ENCODE measurements at places on chromosomes 12 and 14.

DNA sequence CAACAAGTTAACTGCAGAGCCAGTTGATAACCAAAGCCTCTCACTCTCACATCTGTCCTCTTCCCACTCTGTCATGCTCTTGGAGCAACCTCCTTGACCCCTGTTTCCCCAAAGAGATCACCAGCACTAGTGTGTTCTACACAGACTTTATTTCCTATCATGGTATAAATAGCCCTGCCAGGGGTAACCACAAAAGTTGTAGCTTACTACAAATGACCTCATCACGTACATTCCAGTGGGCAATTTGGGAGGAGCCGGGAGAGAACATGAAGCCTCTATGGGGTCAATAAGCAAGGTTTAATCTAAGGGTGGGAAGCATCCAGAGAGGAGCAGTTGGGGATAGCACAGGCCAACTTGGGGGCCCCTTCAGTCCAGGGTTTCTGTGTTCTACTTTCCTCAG is 186.5 kb downstream of the KCNA5 start:
- DNase-seq = no peak

- no peak for DNase-seq
Observed at GRCh38 chr12:98951406-98951805, 306.3 kb downstream of the APAF1 start.

DNA sequence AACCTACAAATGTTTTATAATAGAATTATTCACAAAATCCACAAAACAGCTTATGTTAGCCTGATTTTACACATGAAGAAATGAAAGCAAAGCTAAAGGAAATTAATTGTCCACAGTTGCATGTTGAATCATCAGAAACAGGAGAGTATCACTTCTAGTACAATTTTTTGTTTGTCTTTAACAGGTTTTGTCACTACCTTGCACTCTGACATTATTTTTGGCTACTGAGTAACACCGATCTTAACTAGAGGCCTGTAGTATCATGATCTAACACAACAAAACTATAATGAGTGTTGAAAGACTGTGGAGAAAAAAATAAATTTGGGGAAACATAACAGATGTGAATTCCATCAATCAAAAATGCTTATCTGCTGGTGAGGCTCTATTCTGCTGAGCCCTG is 60.1 kb downstream of the TAOK3 start:
- no peak for DNase-seq

DNA sequence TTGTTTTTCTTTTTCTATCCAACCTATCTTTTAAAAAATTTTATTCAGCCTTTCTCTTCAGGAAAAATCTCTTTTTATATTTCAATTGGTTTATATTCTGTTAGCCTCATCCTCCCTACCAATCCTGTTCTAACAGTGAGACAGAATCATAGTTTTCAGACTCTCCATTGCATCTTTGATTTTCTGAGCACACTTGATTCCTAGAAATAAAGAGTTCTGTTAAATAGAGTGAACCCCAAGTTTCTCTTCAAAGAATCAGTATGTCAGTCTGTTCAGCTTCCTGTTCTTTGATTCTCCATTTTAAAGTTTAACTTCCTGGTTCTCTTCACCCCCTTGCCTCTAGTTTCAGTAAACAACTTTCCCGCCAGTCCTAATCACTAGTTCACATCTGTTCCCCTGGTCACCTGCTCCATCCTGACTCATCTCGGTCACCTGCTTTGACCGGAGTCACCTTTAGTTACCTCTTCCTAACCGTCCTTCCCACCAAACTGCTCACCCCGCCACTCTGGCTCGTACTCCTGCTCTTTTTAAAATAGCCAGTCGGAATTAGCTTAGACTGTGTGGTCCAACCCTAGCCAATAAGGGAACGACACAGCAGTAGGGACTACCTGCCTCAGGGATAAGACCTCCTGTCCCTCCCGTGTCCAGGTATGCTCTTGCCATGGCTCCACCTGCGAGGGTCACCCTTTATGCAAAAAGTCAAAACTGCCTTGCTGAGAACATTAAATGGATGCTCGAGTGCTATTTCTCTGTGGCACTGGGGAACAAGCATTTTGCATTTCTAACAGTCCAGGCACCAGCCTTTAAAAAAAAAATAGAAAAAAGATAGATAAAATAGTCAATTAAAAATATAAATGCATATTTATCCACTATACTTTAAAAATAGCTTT is 48.4 kb downstream of the DDX51 start:
- no peak for DNase-seq

GRCh38 chr12:92039046-92039445 is 106.6 kb downstream of the BTG1 start:
- no peak for DNase-seq

DNA sequence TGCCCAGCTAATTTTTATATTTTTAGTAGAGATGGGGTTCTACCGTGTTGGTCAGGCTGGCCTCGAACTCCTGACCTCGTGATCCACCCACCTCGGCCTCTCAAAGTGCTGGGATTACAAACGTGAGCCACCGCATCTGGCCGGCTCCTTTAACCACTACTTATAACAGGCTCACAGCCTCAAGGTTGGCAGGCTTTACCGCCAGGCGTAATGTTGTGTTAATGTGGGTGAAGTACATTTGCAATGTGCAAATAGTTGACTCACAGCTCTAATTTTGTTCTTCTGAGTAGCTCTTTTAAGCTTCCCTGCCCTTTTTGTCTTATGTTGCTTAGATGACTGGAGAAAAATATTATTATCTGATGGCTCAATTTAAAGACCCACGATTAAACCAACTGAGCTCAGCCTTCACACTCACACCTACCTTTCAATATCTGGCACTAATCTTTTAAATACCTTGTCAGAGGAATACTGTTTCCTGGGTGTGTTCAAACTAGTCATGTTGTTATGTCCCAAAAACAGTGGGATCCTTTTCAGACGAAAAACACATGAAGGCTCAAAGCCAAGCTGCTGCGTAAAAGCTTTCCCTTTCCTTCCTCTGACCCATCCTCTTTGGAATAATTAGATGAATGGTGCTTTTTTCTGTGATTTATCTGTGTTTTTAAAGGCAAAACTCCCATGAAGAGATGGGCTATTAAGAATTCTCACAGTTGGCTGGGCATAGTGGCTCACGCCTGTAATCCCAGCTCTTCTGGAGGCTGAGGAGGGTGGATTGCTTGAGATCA is 57.2 kb upstream of the USP44 start:
- no peak for DNase-seq

DNA sequence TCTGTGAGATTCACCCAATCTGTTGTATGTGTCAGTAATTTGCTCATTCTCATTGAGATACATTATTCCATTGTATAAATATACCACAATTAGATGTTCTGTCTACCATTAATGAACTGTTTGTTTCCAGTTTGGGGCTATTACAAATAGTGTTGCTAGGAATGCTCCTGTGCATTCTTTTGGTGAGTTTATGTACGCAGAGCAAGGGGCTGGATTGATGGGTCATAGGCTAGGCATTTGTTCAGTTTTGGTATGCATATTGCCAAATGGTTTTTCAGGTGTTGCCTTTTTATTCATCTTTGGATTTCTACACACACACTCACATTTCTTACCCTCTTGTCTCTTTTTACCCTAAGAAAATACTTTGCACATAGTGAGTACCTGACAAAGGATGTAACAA is 93.4 kb downstream of the GPATCH2L start:
- DNase-seq = no peak
